ENCODE measurements at places on chromosomes 4 and X.

GRCh38 chrX:114599305-114599704 is 15.4 kb downstream of the HTR2C start:
- DNase-seq = no peak

DNA sequence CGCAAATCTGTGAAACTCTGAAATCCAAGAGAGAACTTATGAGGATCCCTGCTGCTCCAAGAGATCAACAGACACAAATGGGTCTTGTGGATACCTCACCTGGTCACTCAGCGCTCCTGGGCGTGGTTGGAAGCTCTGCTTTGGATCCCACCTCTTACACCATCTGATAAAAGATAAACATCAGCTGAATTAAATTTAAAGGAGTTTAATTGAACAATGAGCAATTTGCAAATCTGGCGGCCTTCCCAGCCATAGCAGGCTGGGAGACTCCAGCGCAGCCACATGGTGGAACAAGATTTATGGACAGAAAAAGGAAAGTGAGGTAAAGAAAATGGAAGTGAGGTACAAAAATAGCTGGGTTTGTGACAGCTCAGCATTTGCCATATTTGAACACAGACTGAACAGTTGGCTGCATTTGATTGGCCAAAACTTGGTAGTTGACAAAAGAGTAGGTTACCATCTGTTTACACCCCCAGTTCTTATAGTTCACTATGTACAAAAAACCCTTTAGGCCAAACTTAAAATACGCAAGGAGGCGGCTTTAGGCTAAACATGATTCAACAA is 437.3 kb upstream of the NDST3 start:
- no peak for DNase-seq

GRCh38 chr4:36930562-36931111 is 313.9 kb upstream of the NWD2 start:
- DNase-seq = no peak

DNA sequence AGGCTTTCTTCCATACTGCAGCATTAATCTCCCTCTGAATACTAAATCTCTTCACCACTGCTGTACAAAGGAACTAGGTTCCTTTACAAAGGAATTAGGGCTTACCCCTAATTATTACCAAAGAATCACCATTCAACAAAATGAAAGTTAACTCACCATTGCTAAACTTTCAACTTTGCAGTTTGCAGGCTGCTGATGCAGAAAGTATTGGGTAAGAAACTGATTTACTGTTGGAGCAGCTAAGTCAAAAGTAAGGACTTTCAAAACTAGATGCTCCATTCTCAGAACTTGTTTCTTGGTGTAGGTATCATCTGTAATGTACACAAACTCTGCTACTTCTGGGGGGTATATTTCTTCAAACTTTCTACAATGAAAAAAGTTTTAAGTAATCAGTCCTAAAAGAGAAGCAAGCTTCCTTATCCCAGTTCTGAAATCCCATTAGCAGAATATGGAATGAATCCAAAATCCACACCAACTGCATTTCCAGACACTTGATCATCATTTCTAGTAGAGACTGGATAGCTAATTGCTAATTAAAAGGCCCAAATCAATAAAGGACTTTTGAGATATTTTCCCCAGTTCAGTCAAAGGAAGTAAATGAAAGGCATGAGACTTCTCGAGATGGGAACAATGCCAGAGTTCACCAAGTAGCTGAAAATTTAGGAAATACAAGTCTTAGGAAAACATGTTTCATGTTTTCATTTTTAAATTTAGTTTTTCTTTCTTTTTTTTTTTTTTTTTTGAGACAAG is 4.3 kb downstream of the CCNA2 start:
- DNase-seq = no peak

DNA sequence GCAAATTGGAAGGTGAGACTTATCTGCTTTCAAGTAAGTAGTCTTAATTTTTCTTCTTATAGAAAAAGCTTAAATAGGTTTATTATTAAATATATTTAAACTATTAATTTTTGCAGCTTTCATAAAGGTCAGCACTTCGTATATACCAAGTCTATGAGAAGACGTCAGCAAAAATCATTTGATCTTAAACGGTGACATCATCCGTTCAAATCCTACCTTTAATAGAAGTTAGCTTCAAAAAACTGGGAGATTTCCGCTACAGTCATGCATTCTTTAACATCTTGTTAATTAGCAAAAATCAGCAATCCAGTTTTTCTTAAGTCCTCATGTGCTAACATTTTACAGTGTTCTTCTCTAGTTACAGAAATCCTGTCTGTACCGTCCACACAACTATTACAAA is 49.9 kb upstream of the PGRMC1 start:
- no peak for DNase-seq

DNA sequence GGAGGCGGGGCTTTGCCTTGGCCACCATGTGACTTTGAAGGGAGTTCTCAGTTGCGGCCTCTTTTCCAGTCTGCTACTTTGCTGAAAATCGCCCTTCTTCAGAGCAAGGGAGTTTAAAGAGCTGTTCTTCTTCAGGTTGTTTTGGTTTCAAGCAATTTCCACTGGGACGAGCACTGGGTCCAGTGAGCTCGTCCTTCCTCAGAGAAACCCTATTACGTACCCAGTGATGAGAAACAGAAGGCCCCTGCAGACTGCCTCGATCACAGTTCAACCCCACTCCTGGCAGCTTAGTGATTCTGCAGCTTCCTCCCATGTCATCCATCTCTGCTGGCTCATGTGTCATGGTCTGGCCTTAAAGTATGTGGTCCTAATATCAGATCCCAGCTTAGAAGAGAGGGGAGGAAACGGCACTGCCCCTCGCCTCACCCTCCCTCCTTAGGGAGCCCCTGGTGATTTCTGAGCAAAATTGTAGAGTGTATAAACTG is 7.8 kb upstream of the FAM149A start:
- DNase-seq = no peak

- DNase-seq = no peak
Measured at GRCh38 chr4:145320294-145320693, 139.9 kb upstream of the OTUD4 start.

DNA sequence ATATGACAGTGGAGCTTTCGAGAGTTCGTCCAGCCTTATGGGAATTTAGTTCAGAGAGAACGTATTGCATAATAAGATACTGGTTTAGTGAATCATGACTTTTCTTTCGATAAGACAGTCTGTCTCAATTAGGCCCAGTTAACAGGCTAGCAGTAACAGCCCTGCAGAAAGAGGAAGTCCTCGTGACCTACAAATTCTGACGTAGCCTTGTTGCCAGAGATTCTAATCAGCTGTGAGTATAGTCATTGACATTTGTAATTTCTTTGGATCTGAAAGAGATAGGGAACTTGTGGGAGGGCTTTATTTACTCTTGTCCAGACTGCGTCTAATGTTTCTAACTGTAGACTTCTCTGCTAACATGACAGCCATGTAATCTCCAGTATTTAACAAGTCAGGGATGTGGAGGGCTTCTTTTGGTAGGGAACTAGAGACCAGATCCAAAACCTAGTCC is 15.8 kb downstream of the ART3 start:
- no peak for DNase-seq

- no peak for DNase-seq
Measured at GRCh38 chr4:73661646-73662119, 41.4 kb upstream of the RASSF6 start.

- no peak for DNase-seq
Measured at GRCh38 chrX:136659174-136659573, 11.2 kb downstream of the CD40LG start.

DNA sequence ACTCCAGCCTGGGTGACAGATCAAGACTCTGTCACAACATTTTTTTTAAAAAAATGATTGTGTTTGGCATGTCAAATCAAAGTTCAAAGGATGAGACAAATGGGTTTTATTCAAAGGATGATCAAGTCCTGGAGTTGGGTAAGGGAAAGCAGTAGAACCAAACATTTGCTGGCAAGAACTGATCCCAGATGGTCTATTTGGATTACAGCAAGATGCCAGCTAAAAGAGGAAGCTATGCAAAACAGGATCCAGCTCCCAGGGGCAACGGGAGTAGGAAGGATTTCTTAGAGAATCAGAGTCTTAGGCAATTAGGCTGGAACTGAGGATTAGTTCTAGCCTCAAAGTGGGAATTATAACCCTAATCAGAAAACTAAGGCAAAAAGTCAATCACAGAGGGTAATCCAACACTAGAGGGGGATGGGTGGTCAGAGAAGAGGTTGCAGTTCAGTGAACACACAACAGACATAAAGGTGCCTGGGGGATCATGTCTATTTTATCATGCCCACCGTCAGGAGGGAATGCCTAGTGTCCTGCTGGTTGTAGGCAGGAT is 133.0 kb upstream of the PLS3 start:
- DNase-seq = no peak

- peak; percentile 83 for DNase-seq
Measured at GRCh38 chrX:153953342-153953830, 8.9 kb upstream of the RENBP start.

- DNase-seq = no peak
Measured at GRCh38 chr4:139795527-139796314, 130.1 kb downstream of the MGST2 start.

- no peak for DNase-seq
Measured at GRCh38 chr4:147717878-147718277, 14.0 kb upstream of the ARHGAP10 start.

- no peak for DNase-seq
Measured at GRCh38 chr4:8383451-8384160, 56.9 kb downstream of the ACOX3 start.

DNA sequence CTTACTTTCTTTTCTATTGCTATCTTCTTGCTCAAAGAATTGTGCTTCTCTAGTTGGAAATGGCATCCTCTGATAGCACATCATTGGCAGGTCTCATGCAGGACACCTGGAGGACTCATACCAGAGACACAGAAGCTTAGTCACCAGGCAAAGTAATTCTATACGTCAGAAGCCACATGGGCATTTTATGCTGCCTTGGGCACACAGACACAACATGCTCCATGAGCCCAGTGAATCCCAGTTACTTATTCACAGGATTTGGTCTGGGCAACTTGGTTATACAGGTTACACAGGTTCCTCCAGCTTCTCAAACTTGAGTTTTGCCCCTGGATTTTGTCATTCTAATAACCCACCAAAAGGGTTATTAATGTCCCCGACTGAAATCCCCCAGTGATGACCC is 7.1 kb downstream of the RASSF6 start:
- no peak for DNase-seq

DNA sequence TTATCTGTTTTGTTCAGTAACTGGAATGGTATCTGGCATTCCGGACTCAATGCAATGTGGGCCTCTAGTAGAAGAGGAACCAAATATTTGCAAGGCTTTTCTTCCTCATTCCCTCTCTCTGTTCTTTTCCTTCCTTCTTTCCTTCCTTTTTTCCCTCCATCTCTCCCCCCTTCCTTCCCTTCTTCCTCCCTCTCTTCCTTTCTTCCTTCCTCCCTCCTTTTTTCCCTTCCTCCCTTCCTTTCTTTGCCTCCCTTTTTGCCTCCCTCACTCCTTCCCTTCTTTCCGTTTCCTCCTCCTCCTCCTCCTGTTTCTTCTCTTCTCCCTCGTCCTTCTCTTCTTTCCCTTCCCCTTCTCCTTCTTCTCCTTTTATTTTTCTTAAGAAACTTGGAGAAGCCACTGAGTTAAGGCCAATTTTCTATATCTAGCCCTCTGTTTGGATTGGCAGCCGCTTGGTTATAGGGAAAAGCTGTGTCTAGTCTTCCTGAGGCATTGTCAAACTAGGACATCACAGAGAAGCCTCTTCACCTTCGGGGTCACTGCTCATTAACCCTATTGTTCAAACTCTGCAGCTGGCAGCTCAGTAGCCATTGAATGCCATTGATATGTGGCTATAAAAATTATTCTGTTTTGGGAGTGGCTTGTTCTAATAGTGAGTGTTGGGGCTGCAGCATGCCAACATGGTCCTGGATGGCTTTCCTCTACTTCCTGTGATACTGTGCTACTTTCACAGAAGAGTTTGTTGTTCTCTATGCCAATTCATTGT is 95.9 kb downstream of the CFAP299 start:
- no peak for DNase-seq

GRCh38 chrX:43564953-43565352 is 91.1 kb upstream of the MAOA start:
- DNase-seq = no peak

- no peak for DNase-seq
Measured at GRCh38 chr4:26074712-26075430, 160.9 kb downstream of the SMIM20 start.

DNA sequence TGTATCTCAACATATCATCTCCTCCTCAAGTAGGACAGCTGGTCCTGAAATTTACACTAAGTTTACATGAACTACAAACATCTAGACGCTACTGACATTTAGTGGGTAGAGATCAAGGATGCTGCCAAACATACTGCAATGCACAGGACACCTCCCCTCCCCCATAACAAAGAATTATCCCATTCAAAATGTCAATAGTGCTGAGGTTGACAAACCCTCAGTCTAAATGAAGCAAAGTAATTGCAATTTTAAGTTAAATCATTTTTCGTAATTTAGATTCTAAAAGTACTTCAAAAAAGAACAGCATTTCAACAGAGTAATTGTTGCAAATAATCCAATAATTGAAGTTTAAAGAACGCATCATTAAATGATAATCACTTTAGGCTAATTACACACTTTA is 1.2 kb downstream of the PRMT9 start:
- no peak for DNase-seq

DNA sequence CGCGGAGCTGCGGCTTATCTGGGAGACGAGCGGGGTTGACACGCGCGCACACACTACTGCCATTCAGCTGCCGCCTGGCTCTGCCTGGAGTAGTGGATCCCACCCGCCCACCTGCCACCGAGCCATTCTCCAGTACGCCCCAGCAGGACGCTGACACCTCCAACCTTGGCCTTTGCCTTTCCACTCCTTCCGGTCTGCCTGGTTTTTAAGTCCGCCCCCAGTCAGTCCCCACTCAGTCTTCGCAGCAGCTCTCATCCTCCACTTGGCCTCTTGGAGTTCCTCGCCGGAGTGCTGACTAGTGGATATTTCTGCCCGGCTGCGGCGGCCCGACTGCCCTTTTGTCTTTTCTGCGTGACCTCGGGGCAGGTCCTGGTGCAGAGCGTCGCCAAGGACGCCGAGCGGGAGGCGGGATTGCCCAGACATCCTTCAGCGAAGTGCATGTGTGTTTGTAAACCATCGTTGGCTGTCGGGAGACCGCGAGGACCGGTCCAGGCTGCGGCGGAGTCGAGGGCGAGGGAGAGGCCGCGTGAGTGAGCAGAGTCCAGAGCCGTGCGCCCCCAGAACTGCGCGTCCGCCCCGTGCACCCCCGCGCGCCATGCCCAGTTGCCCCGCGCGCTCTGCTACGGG is 1.1 kb downstream of the SLIT2 start:
- DNase-seq = no peak

DNA sequence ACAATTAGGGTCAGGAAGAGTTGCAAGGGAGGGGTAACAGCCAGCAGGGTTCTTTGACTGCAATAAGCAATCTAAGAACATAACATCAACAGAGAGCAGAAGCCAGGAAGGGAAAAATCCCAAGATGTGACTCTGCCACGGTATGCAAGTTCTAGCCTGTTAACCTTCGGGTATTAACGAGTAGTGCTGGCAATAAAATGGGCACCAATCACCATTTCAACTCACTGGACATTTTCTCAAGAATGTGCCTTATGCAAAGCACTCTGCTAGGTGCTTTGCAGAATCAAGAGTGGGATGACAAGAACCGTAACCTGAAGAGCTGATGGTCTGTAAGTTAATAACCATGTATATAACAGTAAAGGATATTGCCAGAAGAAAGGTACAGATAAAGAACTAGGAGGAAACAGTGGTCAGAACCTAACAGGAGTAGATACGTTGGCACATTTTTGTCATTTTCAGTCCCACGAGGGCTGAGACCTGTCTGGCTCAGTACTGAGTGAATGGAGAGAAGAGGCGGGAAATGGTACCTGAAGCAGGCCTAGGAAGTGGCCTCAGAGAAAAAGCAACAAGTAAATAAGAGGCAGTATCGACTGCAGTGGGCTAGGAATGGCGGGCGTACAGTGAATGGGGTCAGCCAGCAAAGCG is 2.7 kb downstream of the ELOVL6 start:
- DNase-seq = no peak

GRCh38 chr4:10115797-10116568 is 616 bp downstream of the WDR1 start:
- DNase-seq = peak; percentile 71
